NCI-H2029 treated with DMSO at 0.1 percent for 48 hours (cell line): ENCODE measurements at places on chromosomes 16 and 17.

DNA sequence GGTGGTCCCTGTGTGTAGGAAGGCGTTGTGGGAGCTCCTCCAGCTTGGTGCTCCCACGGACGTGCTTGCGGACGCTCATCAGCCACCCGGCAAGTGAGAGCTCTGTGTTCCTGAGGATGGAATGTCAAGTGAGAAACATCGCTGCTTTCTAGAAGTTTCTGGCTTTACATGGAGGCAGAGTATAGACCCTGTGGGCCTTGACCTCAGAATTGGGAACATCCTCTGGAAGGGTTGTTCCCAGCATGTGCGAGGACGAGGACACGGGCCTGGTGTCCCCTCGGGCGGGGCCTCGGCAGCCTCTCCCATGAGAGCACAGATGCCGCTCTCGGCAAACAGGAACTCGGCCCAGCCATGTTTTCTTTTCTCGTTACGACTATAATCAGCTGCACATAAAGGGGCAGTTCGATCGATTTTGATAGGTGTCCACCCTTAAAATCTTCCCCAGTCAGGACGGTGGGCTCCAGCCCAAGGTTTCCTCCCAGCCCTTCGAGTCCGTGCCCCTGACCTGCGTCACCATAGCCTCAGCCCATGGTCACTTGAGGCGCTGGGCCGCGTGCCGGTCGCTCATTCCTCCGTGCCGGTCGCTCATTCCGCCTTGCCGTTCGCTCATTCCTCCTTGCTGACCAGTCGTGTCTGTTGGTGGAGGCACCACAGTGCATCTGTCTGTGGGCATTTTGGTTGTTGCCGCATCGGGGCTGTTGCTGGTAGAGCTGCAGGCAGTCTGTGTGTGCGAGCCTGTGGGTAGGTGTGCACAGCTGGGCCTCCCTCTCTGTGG lies 91.3 kb upstream of the ZNF750 start:
- no peak for DNase-seq

DNA sequence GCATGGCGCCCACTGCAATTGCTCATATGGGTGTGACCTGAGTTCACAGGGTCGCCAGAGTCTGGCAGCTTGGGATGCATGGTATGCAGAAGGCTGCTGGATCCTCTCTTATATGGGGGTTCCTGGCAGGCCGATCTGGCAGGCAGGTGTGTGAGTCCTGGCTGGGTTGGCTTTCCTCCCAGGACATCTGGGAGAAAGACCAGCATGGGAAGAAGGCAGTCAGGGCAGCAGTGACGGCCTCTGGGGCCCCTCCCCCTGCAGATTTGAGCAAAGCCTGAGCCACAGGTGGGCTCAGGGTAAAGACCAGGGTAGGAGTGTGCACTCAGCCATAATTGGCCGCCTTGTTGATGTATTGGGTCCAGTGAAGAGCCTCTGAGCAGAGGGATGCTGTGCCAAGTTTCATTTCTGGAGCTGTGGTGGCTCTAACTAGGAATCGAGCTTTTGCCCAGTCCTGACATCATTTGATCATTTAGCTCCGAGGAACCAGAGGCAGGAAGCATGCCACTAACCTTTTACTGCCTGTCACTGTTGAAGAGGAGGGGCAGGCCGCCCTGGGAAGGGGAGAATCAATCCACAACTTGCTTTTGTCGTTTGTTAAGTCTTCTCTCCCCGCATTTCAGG lies 174.3 kb downstream of the CCDC182 start:
- peak; percentile 77 for DNase-seq

- peak; percentile 18 for DNase-seq
Measured at GRCh38 chr17:7046127-7046724, 2.3 kb upstream of the SLC16A11 start.

GRCh38 chr17:282000-282911 lies 70.4 kb downstream of the RPH3AL start:
- DNase-seq, result no peak

DNA sequence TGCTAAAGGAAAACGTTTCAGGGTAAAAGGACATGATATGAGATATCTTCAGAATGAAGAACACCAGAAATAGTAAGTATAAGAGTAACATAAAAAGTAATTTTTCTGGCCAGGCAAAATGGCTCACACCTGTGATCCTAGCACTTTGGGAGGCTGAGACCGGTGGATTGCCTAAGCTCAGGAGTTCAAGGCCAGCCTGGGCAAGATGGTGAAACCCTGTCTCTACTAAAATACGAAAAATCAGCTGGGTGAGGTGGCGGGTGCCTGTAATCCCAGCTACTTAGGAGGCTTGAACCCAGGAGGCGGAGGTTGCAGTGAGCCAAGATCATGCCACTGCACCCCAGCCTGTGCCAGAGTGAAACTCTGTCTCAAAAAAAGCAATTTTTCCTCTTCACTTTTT lies 56.6 kb upstream of the NFAT5 start:
- DNase-seq, result no peak

DNA sequence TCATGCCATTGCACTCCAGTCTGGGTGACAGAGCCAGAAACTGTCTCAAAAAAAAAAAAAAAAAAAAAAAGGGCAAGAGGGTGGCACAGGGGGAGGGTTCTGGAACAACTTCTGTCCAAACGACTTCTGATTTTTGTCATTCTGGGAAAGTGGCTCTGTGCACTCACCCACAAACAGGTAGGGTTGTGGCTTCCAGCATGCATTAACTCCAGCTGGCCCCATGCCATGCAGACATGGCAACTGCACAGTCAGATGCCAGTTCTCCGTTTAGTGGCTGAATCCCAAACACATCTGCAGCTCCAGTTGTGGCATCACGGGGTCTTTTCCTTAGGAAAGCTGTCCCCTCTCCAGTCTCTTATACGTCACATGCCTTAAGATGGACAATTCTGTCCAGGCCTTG lies 30.3 kb downstream of the B4GALNT2 start:
- no peak for DNase-seq

GRCh38 chr16:76857402-76857801 lies 333.6 kb upstream of the MON1B start:
- DNase-seq, result no peak

GRCh38 chr17:12990041-12990808 lies 27.6 kb downstream of the ELAC2 start:
- DNase-seq, result no peak

GRCh38 chr17:17551361-17551760 lies 40.1 kb downstream of the PEMT start:
- no peak for DNase-seq
